ENCODE measurements at places on chromosomes 3 and 15. TPM values are rescaled to one million over a fixed set of nuclear protein-coding genes. Genes with fewer than 3 reads are reported as not detected.

GRCh38 chr15:67193223-67193990 lies 61.1 kb downstream of the AAGAB start:
- DNase-seq: no peak
- H3K4me3 ChIP-seq: no peak overlapping the region
- H3K36me3 ChIP-seq: peaks cover 46% of the 10 kb centered on the region

- no peak overlapping the region for H3K27ac ChIP-seq
- no peak for DNase-seq
- H3K4me3 ChIP-seq: no peak overlapping the region
- no peaks in the 10 kb centered on the region for H3K36me3 ChIP-seq
- H3K27me3 ChIP-seq: no peaks in the 10 kb centered on the region
- H3K4me1 ChIP-seq: peaks cover 10% of the 10 kb centered on the region
Observed at GRCh38 chr3:180184816-180185215, 148.1 kb upstream of the PEX5L start.

- H3K4me1 ChIP-seq: peaks cover 7% of the 10 kb centered on the region
- peak; percentile 12 for DNase-seq
- H3K36me3 ChIP-seq: no peaks in the 10 kb centered on the region
- H3K4me3 ChIP-seq: no peak overlapping the region
- peaks cover 38% of the 10 kb centered on the region for H3K27me3 ChIP-seq
Observed at GRCh38 chr15:70200511-70201424, 103.1 kb upstream of the TLE3 start.

Gene ACTR8
- 29.8 TPM for total RNA-seq

- no peaks in the 10 kb centered on the region for H3K36me3 ChIP-seq
- DNase-seq: no peak
- no peak overlapping the region for H3K27ac ChIP-seq
- no peaks in the 10 kb centered on the region for H3K27me3 ChIP-seq
- peaks cover 3% of the 10 kb centered on the region for H3K4me1 ChIP-seq
Observed at GRCh38 chr15:36371509-36371908, 207.9 kb upstream of the CDIN1 start.

GRCh38 chr3:4889896-4890295 lies 89.3 kb upstream of the BHLHE40 start:
- no peak overlapping the region for H3K4me3 ChIP-seq
- no peak for DNase-seq
- H3K27ac ChIP-seq: no peak overlapping the region
- no peaks in the 10 kb centered on the region for H3K4me1 ChIP-seq
- no peaks in the 10 kb centered on the region for H3K27me3 ChIP-seq

DNA sequence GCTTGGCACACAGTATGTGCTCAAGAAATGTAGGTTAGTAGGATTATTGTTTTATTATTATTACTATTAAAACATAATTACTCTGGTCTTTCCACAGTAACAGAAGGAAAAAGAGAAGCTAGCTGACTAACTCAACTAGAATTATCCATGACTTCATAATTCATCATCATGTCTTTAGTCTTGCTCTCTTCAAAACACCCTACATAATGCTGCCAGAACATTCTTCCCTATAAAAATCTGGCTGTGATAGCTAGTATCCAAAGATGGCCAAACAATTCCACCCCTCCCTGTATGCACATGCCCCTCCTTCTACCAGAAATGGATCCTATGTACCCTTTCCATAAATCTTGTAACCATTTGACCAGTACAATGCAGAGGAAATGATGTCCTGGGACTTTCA lies 48.8 kb upstream of the SRGAP3 start:
- H3K27ac ChIP-seq: no peak overlapping the region
- no peaks in the 10 kb centered on the region for H3K27me3 ChIP-seq
- DNase-seq: no peak
- no peak overlapping the region for H3K4me3 ChIP-seq

DNA sequence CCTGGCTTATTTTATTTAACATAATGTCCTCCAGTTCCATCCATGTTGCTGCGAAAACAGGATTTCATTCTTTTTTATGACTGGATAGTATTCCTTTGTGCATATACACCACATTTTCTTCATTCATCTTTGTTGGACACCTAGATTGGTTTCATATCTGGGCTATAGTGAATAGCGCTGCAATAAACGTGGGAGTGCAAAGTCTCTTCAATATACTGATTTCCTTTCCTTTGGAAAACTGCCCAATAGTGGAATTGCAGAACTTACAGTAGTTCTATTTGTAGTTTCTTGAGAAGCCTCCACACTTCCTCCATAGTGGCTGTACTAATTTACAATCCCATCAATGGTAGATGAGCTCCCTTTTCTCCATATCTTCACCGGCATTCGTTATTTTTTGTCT lies 72.5 kb upstream of the KLHL25 start:
- no peaks in the 10 kb centered on the region for H3K36me3 ChIP-seq
- H3K4me1 ChIP-seq: no peaks in the 10 kb centered on the region
- DNase-seq: no peak
- H3K27me3 ChIP-seq: peaks cover 7% of the 10 kb centered on the region

DNA sequence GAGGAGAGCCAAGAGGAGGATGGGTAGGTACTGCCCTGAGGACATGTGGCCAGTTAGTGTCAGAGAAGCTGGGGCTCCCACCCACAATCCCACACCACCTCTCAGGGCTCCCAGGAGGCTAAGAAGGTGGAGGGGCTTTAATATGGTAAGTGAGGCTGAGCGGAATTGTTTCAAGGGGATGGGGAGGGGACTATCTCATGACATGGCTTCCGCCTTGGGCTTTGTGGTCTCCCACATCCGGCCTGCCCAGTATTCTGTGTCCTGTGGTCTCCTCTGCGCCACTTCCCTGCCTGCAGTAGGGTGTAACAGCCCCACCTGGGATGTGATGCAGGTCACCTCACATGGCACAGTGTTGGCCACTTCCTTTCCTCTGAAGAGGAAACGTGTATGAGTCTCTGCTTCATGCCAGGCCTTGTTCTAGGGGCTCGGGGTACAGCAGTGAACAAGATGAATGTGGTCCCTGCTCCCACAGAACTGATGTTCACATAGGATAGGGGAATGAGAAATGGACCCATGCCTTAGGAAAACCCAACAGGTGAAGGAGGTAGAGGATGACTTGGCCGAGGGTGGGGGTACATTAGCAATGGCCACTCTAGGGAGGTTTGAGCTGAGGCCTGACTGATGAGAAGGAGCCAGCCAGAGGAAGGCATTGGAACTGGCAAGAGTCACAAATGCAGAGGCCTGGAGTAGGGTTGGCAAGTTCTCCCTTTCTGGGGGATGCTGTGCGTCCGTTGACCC lies 3.2 kb downstream of the NEIL1 start:
- peaks cover 12% of the 10 kb centered on the region for H3K27me3 ChIP-seq
- H3K4me1 ChIP-seq: no peaks in the 10 kb centered on the region
- H3K4me3 ChIP-seq: no peak overlapping the region
- no peak for DNase-seq

DNA sequence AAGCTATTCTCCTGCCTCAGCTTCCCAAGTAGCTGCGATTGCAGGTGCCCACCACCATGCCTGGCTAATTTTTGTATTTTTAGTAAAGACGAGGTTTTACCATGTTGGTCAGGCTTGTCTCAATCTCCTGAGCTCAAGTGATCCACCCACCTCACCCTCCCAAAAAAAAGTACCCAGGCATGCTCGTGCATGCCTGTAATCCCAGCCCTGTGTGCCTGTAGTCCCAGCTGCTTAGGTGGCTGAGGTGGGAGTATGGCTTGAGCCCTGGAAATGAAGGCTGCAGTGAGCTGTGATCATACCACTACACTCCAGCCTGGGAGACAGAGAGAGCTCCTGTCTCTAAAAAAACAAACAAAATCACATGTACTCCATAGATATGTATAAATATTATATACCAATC lies 176.5 kb downstream of the SOX2 start:
- H3K4me3 ChIP-seq: no peak overlapping the region
- H3K4me1 ChIP-seq: peaks cover 4% of the 10 kb centered on the region
- H3K27ac ChIP-seq: no peak overlapping the region
- DNase-seq: no peak

DNA sequence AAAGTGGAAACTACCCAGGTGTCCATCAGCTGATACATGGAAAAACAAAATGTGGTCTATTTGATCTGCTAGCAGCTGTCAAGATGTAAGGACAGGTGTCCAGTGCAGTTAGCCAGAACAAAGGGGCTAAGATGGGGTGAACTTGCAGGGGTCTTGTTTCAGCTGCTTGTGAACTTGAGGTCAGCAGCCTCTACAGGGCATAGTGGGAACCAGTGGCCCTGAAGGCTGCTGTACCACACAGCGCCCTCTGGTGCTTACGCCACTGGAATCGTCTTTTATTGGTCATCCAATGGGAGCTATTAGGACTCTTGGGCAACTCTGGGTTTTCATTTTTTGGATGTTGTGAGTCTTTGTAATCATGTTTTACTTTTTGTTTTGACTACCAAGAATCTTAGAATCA lies 62.2 kb upstream of the CTSH start:
- peak; percentile 94 for DNase-seq
- no peak overlapping the region for H3K4me3 ChIP-seq
- H3K27ac ChIP-seq: no peak overlapping the region
- H3K27me3 ChIP-seq: no peaks in the 10 kb centered on the region

Gene SLC28A1
- total RNA-seq: not detected

Gene IMPG2
- 0.18 TPM for total RNA-seq

Gene ATRIP
- 5.8 TPM for total RNA-seq

Gene ASB7
- total RNA-seq: 14.3 TPM

Gene ADAMTS7
- 55.8 TPM for total RNA-seq

- no peak overlapping the region for H3K4me3 ChIP-seq
- no peak for DNase-seq
Observed at GRCh38 chr15:28037969-28038590, 61.0 kb downstream of the OCA2 start.

DNA sequence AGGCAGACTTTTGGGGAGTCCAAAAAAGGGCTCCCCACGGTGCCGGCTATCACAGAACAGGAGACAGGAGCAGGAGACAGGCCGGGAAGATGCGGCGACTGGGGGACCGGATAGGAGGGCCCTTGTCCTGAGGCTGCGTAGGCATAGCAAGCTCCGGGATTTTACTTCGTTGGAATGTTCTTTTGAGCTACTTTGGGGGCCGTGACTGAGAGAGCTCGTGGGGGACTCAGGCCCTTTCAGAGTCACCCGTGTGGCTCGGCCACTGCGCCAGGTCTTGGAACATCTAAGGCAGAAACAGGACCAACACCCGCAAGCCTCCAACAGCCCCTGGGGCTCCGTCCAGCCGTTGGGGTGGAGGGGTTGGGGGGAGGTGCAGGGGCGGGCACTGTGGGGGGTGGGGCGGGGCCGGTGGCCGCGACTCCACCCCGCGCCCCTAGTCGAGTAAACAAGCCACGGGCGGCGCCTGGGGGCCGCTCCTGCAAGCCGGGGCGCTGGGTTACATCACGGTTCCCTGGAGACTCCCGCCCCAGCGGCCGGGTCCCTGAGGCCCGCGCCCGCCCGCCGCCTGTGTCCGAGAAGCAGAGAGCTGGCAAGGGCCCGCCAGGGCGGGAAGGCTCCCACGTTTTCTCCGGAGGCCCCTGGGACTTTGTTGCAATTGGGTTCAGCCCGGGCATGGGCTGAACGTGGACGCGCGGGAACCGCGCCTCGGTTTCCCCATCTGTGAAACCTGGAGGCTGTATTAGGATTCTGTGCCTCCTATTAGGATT lies 23.3 kb upstream of the C15orf39 start:
- H3K4me1 ChIP-seq: peaks cover 5% of the 10 kb centered on the region
- peaks cover 12% of the 10 kb centered on the region for H3K27me3 ChIP-seq
- H3K27ac ChIP-seq: no peak overlapping the region
- H3K4me3 ChIP-seq: no peak overlapping the region
- peak; percentile 79 for DNase-seq
- H3K36me3 ChIP-seq: no peaks in the 10 kb centered on the region

DNA sequence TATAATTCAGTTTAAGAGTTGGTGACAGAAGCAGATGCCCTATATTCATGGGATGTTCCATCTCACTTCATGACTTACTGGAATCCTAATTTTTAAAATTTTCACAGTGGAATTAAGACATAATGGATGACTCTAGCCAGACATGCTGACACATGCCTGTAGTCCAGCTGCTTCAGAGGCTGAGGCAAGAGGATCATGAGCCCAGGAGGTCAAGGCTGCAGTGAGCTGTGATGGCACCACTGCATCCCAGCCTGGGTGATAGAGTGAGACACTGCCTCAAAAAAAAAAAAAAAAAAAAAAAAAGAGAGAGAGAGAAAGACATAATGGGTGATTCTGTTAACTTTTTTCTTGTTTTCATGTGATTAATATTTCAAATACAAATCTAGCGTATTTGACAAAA lies 123.6 kb downstream of the KLHL25 start:
- no peak overlapping the region for H3K27ac ChIP-seq
- peaks cover 85% of the 10 kb centered on the region for H3K36me3 ChIP-seq
- no peaks in the 10 kb centered on the region for H3K27me3 ChIP-seq
- no peak for DNase-seq
- H3K4me3 ChIP-seq: no peak overlapping the region

Gene SV2B
- 8.8 TPM for total RNA-seq

- peak overlapping the region; percentile 28 for H3K27ac ChIP-seq
- peaks cover 5% of the 10 kb centered on the region for H3K4me1 ChIP-seq
- H3K4me3 ChIP-seq: no peak overlapping the region
Observed at GRCh38 chr3:97817965-97818364, 3.8 kb upstream of the CRYBG3 start.

- H3K36me3 ChIP-seq: peaks cover 3% of the 10 kb centered on the region
- H3K4me1 ChIP-seq: no peaks in the 10 kb centered on the region
- DNase-seq: no peak
- no peak overlapping the region for H3K27ac ChIP-seq
Observed at GRCh38 chr3:48798998-48799397, 48.7 kb downstream of the PRKAR2A start.

DNA sequence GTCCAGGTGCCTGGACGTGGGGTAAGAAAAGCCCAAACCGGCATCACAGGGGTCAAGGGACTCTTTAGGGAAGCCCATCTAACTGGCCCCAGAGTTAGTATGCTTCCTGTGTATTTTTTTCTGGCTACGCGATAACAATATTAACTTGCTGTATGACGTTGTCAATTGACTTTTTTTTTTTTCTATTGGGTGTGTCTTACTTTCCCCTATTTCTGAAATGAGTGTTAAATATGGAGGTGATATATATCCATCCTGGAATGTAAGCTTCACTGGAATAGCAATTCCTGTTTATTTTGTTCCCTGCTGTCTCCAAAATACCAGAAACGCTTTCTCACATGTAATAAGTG lies 598 bp upstream of the GMNC start:
- H3K27ac ChIP-seq: no peak overlapping the region
- no peaks in the 10 kb centered on the region for H3K36me3 ChIP-seq
- DNase-seq: no peak
- peaks cover 55% of the 10 kb centered on the region for H3K27me3 ChIP-seq

Gene CD80
- 2.2 TPM for total RNA-seq
